Ecto neural progenitor cell (in vitro differentiated cells): ENCODE measurements at places on chromosomes 11 and 22.

GRCh38 chr11:44403587-44404273 is 93.8 kb upstream of the ALX4 start:
- DNase-seq, result no peak

DNA sequence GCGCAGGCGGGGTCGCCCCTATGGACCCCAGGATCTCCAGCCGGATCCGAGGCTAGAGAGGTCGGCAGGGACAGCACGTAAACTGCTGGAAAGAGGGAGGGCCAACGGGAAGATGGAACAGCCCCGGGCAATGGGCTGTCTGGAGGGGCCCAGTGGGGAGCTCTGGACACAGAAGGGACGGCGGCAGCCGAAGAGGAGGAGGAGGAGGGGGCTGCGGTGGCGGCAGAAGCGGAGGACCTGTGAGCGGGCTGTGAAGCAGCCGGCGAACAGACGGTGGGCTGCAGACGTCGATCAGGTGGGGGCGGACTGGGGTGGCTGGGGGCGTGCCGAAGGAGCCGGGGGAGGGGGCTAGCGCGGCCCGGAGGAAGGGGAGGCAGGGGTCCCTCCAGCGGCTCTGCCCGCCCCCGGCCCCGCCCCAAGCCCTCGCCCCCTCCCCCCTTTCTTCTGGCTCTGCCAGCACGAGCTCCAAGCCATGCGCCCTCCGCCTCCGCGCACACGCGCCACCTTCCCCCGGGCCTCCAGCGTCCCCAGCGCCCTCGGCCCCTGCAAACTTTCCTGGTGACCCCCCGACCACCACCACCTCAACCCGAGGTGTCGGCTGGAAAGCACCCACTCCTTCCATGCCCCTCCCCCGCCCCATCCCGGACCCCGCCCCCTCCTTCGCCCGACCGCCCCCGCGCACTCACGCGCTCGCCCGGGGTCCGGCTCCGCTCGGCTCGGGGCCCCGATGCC is 432 bp downstream of the TNKS1BP1 start:
- peak; percentile 87 for DNase-seq

DNA sequence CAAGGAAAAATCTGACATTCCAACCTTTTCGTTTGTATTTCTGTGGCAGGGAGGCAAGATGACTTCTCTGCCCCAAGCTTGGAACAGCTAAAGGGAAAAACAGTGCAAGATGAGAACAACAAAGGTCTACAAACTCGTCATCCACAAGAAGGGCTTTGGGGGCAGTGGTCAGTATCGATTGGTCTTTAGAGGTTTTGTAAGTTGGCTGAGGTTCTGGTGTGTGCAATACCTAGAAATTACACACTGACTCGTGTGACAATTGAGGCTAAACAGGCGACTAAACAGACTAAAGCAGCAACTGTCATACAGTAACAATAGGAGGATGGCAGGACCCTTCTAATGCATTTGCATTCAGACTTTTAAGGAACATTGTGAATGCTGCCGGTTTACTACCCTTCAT is 994 bp downstream of the DEPDC5 start:
- no peak for DNase-seq

GRCh38 chr11:766936-767210 is 10.4 kb downstream of the GATD1 start:
- no peak for DNase-seq

- no peak for DNase-seq
These were observed 1.1 kb upstream of the VSIG2 start for GRCh38 chr11:124753205-124753604.

DNA sequence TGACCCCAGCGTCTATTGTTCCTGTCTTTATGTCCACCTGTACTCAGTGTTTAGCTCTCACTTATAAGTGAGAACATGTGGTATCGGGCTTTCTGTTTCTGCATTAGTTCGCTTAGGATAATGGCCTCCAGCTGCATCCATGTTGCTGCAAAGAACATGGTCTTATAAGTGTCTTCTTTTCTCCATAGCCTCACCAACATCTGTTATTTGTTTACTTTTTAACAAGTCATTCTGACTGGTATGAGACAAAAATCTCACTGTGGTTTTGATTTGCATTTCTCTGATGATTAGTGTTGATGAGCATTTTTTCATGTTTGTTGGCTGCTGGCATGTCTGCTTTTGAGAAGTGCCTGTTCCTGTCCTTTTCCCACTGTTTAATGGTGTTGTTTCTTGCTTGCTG is 21.7 kb upstream of the SLN start:
- no peak for DNase-seq

DNA sequence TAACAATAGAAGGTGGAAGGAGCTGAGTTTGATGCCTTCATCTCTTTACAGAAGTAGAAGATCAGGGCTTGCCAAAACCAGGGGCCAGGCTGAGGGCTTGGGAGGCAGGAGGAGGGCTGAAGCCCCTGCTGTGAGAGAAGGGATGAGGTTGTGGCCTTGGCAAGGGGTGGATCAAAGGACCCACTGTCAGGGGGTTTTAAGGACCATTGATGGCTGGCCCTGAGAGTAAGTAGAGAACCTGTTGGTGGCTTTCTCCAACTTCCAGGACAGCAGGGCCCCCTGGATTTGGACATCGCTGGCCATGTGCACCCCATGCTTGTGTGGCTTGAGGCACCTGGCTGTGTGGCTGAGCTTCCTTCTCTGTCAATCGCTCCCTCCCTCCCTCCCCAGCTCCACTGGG is 927.7 kb downstream of the TBC1D22A start:
- peak; percentile 27 for DNase-seq

- no peak for DNase-seq
These were observed 92.6 kb downstream of the DEPDC5 start for GRCh38 chr22:31846161-31847115.

- no peak for DNase-seq
These were observed 72.2 kb upstream of the GRK2 start for GRCh38 chr11:67194096-67194495.

GRCh38 chr22:30866811-30867271 is 101.7 kb downstream of the MORC2 start:
- DNase-seq, result peak; percentile 42
